Hepatic stellate cell (primary cell): ENCODE measurements at places on chromosomes 6 and 20.
A peak's percentile ranks its signal among the peaks of the same experiment; 100 is the strongest.

- no peak for DNase-seq
These were observed 28.8 kb downstream of the RARS2 start for GRCh38 chr6:87561017-87561416.

DNA sequence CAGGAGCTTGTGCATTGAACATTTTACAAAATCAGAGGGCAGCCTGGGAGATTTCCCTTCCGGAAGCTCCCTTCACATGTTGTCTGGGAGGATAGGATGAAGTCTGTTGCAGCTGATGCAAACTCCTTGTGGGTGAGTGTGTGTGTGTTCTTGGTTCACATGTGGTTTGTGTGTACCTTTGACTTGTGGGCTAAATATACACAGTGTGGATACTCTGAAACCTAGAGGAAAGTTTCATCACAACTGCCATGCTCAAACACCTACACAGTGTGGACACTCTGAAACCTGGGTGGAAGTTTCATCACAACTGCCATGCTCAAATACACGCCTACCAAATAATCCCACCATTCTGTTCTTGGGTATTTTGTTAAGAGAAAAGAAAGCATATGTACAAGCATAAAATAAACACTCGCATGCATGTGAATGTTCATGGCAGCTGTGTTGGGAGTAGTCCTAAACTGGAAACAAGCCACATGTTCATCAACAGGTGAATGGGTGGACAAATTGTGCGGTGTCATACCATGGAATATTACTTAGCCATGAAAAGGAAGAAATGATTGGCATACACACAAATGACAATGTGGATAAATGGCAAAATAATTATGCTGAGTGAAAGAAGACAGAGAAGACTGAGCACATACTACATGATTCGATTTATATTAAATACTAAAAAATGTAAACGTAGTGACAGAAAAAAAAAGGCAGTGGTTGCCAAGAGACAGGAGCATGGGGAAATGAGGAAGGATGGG, 1.8 kb downstream of the SCP2D1 start:
- DNase-seq = no peak

DNA sequence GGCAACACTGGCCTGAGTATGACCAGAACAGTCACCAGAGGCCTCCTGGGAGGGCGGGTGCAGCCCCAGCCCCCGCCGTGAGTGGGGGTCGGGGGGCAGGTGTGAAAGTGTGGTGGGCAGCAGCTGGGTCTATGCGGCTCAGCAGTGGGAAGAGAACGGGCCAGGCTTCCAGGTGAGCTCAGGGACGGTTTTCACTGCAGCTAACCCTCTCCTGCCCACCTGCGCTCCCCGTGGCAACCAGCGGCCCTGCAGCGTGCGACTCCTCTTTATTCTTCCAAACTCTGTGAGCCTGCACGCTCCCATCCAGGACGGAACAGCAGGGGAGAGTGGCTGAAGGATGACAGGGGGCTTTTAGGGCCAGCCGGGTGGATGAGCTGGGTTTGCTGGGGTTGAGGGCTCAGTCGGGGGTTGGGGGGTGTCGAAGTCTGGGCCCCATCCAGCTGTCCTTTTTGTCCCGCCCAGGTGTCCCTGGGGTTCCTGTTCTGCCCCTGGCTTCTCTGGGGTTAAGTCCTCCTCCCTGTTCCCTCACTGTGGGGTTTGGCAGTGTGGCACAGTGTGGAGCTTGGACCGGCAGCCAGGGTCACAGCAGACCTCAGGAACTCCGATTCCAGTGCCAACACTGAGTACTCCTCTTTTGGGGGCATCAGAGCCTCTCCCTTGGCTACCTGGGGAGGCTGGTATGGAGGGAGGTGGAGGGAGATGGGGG, 859 bp upstream of the BIRC7 start:
- no peak for DNase-seq

- DNase-seq = no peak
These were observed 103.4 kb upstream of the FOXA2 start for GRCh38 chr20:22687676-22688349.

DNA sequence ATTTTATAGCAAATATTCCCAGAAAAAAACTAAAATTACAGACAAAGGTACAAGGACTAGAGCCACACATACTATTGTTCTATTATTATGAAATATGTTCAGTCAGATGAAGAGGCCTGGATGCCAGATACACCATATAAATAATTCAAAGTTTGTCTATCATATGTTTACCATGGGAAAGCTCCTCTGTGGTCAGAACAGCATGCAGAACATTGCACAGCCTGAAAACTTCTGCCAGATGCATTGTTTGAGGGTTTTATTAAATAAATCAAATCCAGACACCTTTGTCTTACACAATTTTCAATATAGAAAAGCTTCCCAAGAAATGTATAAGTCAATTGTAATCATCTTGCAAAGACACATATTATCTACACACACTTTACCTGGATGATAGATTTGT, 35.0 kb upstream of the COL21A1 start:
- no peak for DNase-seq

DNA sequence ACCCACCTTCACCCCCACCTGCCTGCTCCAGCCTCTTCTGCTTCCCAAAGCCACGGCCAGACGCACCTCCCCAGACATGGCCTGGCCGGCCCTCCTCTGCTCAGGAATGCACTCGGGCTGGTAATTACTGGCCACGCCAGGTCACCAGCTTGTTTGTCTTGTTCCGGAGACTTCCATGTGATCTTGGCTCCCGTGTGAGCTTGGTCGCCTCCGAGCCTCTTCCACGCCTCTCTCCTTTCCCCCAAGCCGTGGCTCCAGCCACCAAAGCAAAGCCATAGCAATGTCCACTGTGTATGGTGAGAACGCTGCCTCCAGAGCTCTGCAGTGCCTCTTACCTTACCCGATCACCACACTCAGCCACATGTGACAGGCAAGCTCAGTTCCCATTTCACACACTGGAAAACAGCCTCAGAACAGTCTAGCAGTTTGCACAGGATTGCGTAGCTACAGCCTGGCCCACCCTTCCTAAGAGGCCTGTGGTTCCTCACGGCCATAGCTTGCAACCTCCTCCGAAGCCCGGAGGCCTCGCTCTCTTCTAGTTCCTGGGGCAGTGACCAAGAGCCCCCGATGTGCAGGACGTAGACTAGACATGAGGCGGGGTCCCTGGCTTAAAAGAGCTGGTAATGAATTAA, 48.1 kb upstream of the AFDN start:
- DNase-seq = no peak

- no peak for DNase-seq
These were observed 691 bp downstream of the SLC22A7 start for GRCh38 chr6:43298565-43299337.

DNA sequence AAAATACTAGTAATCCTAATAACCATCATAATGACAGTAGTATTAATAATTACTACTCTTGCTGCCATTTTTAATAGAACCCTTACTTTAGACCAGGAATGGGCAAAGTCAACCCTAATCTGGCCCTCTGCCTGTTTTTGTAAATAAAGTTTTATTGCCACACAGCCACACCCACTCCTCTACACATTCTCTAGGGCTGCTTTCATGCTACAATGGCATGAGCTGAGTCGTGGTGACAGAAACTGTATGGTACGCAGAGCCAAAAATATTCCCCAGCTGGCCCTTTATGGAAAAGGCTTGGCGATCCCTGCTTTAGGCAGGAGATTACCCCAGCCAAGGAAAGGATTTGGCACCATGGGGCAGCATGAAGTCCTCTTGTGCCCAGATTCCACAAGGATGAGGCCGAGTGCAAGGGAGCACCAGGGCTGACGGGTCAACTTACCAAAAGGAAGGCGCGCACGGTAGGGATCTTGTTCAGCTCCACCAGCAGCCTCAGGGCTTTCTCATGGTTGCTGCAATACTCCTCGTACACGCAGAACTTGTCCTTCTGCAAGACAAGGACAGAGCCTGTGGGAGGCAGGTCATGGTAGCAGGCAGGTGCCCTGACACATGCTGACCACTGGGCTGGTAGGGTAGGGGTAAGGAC, 93.6 kb downstream of the PREX1 start:
- no peak for DNase-seq

- DNase-seq = no peak
These were observed 150.0 kb upstream of the AHI1 start for GRCh38 chr6:135647521-135647920.

DNA sequence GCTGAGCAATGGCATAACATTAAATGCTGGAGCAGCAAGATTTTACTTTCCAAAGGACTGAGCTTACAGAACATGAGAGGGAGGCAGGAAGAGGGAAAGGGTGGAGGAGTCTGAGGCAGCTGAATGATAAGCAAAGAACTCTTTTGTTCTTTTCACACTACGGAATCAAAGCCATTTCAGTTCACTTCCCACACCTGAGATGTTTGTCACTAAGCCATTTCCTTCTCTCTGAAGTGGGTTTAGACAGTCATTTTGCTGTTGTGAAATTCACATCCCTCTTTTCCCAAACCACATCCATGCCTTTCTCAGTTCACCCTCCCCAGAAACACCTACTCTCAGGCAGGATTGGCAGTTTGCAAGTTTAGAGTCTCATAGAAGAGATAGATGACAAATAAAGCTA, 267.9 kb downstream of the ADGRG6 start:
- DNase-seq = no peak

DNA sequence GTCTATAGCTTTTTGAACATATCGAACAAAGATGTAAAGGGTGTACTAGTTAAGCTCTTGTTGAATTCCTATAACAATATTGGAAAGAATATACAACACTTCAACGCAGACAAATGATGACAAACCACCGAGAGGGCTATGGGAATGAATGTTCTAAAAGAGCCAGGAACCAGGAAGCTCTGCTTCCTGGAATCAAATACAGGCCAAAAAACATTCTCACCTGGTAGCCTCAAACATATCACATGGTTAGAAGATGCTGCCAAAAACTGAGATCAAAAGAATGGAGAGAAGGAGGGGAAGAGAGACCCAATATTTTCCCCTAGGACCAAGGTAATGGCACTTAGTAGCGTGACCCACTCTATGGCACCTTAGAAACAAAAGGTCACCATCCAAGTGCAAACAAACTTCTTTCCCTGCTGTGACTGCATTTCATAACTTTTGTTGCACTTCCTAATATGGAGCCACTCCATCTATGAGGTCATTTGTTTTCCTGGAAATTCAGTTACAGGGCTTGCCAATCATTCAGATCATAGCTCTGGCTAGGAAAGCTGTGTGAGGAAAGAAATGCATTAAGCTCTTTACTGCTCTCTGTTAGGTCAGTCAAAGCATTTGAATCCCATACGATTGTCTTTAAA, 199.2 kb upstream of the NT5E start:
- DNase-seq = no peak

- no peak for DNase-seq
These were observed 178.3 kb upstream of the FOXA2 start for GRCh38 chr20:22762576-22763256.

DNA sequence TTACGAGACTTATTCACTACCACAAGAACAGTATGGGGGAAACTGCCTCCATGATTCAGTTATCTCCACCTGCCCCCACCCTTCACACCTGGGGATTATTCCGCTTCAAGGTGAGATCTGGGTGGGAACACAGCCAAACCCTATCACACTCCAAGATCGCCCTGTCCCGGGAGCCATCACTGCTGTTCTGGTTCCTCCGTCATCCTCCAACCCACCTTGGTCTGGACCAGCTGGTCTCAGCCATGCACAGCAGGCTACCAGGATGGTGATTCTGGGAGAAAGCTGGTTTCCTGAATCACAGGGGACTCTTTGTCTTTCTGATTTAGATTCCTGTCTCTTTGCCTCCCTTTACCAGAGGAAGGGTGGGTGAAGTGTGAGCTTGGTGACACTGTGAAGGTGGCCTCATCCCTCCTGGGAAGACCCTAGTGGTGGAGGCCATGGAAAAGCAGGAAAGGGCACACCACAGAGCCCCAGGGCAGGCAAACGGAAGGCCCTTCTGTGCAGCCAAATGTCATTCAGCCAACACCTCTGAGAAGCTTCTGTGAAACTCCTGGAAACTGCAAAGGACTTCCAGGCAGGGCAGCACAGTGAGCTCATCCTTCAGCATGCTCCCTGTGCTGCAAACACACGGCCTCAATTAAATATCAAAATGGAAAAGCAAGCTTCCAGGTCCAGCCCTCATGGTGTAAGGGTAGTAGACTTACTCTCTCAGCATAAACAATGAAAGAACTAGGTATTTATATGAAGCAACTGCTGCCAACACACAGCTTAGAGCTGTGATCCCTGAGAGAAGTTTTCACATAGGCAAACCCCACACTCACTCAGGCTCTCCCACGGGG, 169.8 kb downstream of the ANKRD60 start:
- no peak for DNase-seq

DNA sequence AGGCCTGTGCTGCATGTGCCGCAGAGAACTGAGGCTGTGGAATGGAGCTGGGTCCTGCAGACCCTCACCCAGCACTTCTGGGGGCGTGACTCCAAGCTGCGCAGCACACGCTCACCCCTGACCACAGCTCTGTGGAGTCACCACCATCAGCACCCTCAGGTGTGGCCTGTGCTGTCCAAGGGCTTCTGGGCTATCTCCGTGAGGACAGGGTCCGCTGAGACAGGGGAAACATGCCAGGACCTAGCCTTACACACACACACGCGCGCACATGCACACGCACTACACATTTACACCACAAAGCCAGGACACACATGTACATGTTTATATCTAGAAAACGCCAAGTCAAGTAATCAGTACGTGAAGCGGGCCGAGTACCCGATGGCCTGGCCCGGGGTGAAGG, 26.8 kb upstream of the TCFL5 start:
- no peak for DNase-seq

DNA sequence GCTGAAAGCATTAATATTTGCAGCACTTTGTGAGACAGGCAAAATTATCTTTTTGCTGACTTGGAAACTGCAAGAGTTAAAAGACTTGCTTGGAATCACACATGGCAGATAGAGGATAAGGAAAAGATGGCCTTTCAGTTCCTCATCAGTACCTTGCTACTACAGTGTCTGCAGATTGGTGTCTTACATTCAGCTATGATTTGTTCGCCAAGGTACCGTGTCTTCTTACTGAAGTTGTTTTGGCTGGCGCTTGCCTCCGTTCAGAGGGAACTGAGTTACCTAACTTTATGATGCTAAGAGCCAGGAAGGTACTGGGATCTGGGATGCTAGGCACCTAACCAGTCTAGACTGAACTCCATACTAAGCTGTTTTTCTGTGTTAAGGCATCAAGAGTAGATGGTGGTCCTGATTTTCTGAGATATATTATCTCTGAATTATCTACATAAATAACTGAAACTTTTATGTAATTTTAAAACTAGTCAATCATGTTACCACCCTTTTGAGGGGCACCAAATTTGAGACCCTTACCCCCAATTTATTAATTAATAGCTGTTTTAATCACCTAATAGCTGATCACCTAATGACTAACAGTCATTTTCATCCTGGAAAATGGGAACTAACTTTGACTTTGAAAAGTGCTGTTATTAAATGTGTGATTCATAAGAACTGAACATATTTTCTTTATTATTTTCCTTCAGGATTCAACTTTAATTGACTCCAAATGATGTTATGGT, 2.5 kb downstream of the WTAP start:
- peak; percentile 8 for DNase-seq

- no peak for DNase-seq
These were observed 79.5 kb upstream of the ATXN1 start for GRCh38 chr6:16840725-16841124.
